ENCODE measurements at places on chromosomes 11 and 22.

- no peak for DNase-seq
Measured at GRCh38 chr11:106601684-106602297, 416.5 kb downstream of the GUCY1A2 start.

- DNase-seq = no peak
Measured at GRCh38 chr11:38266691-38267090, 1668.7 kb upstream of the RAG2 start.

DNA sequence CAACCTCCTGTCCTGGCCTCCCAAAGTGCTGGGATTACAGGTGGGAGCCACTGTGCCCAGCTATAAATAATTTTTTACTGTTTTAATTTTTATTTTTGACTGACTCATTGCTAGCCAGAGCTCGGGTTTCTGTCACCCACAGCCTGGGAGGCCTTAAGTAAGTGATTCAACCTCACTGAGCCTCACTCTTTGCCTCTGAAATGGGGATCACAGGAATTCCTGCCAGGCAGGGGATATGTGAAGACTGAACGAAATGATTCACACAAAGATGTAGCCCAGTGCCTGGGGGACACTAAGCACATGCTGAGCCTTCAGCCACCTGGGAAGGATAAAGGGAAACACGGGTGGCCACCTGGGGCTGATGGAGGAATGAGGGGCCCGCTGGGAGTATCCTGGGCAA, 3.8 kb upstream of the LRRC74B start:
- no peak for DNase-seq

DNA sequence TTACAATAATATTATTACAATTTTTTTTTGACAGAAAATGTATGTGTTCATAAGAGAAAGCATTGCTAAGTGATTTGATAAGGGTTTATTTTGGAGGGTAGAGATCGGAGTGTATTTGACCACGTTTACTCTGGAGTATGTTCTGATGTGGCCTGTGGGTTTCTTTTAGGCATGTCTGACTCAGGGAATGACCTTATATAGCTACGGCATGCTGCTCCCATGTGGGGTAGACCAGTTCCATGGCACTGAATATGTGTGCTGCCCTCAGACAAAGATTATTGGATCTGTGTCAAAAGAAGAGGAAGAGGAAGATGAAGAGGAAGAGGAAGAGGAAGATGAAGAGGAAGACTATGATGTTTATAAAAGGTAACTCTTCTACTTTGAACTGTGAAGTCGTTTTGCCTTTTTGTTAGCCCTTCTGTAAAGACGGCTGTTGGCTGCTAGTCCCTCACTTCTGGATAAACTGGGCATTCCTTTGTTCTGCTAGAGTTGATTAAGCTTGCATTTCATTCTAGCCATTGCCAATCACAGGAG, 38.1 kb upstream of the ST14 start:
- no peak for DNase-seq

DNA sequence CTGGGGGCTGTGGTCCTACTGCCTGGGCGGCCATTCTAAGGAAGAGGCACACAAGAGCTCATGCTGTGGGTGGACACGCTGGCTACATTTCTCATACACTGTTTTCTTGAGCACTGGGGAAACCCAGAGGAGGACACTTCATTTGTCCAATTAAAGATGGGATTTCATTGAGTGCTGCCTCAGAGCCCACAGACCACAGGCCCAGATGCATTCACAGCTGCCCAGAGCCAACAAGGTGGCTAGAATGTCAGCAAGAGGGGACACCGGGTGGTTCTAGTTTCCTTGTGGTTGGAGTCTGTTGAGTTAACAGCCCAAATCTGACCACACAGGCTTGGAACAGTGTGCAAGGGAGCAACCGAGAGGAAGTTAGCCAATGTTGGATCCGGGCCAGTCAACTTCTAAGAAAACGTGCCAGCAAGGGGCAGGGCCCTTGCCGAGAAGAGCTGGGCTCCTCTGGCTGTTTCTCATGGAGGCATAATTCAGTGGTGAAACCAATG, 35.0 kb upstream of the SORL1 start:
- no peak for DNase-seq

DNA sequence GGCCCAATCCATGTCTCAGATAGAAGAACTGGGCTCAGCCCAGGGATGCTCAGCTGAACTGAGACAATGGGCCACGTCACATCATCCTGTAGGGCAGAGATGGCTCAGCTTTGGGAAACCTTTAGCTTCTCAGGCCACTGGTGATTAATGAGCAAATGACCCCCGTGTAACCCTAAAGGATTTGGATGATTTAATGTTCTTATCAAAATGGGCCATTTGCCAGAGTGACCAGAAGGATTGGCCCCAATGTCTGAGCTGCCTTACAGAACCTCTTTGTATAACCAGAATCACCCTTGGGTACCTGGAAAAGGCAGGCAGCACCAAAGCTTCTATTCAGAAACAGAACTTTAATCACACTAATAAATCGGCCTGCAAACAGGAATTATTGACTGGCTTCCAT, 73.7 kb downstream of the ABTB2 start:
- DNase-seq = no peak

DNA sequence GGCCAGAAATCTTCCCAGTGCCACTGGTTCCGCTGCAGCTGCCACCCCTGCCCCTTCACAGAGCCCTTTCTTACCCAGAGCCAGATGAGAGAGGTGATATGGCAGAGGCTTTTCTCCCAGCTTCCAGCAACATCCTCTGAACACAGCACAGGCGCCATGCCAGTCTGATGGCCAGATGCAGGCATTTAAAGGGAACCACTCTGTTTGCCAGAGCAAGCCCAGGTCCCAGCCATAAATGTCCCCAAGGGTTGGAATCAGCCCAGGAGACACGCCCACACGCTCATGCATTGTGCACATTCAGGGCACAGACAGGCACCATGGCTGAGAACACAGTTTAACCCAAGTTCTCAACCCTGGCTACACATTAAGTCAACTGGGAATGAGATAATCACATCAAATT, 114.3 kb upstream of the CSNK2A3 start:
- no peak for DNase-seq

DNA sequence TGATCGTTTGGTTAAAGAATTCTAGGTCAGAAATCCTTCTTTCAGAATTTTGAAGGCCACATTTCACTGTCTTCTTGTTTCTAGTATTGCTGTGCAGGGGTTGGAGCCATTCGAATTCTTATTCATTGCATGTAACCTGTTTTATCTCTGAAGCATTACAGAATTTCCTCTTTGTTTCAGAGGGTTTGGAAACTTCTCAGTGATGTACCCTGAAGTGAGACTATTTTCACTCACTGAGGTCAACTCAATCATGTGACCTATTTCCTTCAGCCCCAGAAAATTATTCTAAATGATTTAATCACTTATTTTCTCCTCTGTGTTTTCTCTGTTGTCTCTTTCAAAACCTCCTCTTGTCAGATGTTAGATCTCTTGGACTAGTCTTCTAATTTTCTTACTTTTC, 147.8 kb downstream of the ENTHD1 start:
- DNase-seq = no peak

GRCh38 chr11:11620173-11620920, 1.5 kb downstream of the GALNT18 start:
- DNase-seq = no peak

GRCh38 chr11:108289699-108290098, 66.8 kb downstream of the ATM start:
- DNase-seq = no peak

DNA sequence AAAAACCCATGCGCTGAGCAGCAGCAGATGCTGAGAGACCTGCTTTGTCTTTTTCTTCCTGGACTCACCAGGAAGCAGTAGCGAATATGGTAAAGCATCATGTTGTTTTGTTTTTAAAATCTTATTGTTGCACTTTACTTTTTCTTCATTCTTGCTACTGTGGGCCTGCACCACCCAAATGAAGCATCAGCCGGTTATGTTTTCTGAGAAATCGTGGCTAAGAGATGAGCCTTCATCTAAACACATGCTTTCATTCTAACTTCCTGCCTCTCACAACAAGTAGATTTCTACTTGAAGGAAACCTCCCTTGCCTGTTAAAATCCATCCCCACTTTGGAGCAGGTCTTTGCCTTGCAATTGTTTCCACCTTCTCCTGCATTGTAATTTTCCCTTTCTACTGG, 1025.9 kb downstream of the NTM start:
- DNase-seq = no peak

Data from activated T-helper 1 cell treated with anti-CD3 and anti-CD28 coated beads, Interleukin-2, amount 50 U/mL, for 16 hours (primary cell).